ENCODE measurements at places on chromosomes 3 and 15.

- DNase-seq = no peak
Observed at GRCh38 chr3:123781571-123782275, 102.4 kb downstream of the MYLK start.

DNA sequence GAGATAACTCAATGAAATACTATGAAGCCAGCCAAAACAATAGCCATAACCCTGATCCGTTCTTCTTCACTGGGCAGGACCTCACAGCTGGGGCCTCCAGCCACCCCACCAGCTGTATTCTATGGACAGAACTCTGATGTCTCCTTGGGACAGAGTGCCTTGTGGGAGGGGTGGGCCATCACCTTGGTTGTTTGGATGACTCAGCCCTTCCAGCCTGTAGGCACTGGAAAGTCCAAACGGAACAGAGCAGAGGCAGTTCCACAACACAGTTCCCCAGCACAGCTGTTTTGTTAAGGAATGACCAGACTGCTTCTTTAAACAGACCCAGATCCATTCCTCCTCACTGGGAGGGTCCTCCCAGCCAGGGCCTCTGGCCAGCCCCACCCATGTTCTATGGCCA is 31.9 kb upstream of the ZBED2 start:
- no peak for DNase-seq

DNA sequence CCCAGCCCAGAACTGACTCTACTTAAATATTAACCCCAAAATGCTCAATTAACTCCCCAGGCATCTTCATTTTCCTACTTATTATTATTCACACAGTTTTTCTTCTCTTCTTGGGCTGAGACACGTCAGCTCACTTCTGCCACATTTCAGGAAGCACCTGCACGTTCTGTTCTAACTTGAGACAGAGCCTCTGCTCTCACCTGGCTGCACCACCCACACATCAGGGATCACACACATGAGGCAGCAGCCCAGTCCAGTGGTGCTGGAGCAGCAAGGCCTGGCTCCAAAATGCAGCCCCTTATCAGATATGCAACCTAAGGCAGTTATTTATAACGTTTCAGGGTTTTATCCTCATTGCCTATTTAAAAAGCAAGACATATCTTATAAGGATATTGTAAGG is 127.5 kb downstream of the OSBPL10 start:
- no peak for DNase-seq

- DNase-seq = no peak
Observed at GRCh38 chr15:71888797-71889196, 78.4 kb downstream of the NR2E3 start.

DNA sequence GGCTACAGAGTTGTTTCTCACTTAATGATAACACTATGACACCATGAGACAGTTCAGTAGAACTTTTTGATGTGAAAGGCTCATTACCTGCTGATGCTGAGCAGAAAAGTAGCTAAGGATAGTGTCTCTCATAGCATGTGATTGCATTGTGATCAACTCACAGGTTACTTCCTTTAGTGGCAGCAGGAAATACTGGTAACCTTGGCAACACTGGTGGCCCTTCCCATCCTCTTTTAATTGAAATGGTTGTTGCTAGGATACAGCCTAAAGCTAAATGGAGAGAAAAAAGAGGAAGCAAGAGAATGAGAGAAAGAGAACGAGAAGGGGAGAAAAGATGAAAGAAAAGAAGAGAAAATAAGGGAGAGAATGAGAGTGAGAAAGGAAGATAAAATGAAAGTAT is 204.7 kb upstream of the GAP43 start:
- DNase-seq = no peak

DNA sequence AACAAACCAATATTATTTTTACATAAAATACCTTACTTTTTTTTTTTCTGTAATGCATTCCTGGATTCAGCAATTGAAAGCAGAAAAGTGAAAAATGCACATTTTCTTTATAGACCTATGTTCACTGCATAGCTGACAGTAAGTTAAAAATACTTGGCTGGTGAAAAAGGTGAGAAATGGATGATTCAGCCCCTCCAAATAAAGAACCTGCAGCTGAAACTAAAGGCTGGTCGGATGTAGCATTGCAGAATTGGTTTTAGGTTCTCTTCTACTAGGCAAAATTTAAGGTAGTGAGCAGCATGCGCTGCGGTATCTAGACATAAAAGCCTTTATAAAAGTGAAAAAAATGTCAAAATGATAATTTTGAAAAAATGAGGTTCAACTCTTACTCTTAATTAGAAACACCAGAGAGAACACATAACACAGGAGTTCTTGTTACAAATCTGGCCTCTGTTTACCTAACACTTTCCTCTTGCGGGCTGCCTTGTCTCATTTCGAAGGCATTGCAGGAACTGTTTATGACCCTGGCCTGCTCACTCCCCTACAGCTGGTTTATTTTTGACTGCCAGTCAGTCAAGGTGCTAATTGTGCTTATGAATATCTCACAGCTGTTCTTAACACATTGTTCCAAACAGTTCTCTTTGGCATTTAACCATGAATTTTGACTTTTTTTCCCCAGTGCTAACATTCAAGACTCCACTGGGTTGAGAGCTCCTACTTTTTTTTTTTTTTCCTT is 455.4 kb upstream of the TBL1XR1 start:
- no peak for DNase-seq

DNA sequence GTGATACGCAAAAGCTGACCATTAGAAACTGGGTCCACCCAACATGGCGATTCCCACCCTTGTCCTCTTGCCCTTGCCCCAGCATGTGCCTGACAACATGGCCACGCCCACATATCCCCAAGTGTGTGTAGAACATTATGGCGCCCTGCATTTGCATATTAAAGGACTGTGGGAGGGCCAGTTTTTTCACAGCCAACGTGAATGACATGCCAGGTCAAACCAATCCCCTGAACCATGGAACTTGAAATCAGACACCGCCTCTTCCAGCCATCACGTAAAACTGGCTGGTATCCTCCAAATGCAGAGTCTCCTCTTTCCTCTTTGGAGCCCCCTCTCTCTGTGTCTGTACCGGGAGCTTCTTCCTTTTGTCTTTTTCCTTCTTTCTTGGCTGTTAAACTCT is 156.7 kb upstream of the EPHA6 start:
- DNase-seq = no peak

DNA sequence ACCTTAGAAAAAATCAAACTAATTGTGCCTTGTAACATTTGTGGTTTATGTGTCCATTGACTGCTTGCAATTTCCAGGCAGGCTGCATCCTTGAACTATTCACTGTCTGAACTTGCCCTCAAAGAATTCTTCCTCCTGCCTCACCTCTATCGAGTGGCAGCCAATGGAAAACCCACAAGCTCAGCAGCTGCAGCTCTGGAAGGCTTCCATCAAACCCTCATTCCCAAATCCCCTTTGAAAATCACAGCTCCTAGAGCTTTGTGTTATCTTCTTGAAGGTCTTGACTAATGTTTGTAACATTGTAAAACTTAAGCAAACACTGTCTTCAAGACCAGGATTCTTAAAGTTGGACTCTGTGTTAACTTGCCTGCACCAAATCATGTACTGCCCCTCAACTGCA is 81.1 kb downstream of the FILIP1L start:
- no peak for DNase-seq

- no peak for DNase-seq
Observed at GRCh38 chr15:92670621-92671020, 15.0 kb upstream of the FAM174B start.

- DNase-seq = no peak
Observed at GRCh38 chr3:131778526-131778925, 256.3 kb downstream of the CPNE4 start.

- no peak for DNase-seq
Observed at GRCh38 chr3:14549256-14549919, 9.2 kb upstream of the GRIP2 start.

DNA sequence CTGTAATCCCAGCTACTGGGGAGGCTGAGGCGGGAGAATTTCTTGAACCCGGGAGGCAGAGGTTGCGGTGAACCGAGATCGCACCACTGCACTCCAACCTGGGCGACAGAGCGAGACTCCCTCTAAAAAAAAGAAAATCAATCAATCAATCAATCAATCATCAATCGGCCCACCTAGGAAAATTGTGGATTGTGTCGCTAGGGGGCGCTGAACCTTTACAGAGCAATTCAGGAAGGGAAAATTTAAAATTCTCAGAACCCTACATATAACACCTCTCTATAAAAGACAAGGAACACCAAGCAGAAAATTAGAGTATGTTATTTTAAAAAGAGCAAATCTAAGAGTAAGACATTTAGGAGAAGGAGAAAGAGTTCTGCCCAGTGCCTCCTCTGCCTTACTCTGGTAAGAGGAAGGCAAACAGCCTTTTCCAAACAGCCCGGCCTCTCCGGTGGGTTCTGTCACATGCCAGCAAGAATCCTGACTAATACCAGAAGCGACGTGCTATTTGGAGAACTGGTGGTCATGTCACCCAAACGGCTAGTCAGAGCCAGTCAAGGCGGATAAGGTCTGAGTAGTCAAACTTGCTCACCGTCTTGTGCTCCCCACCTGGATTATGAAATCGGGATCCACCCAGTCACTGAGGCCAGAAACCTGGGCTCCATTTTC is 22.3 kb upstream of the SMCO1 start:
- peak; percentile 42 for DNase-seq
